ENCODE measurements at places on chromosomes 2 and 18. TPM values are rescaled to one million over a fixed set of nuclear protein-coding genes. Genes with fewer than 3 reads are reported as not detected.

The SERPINB12 gene
- polyA plus RNA-seq, result 0.10 TPM

The LOXHD1 gene
- 0.72 TPM for polyA plus RNA-seq

The CREG2 gene
- 0.85 TPM for polyA plus RNA-seq

The CYP27A1 gene
- polyA plus RNA-seq, result 59.3 TPM

The PGAP1 gene
- polyA plus RNA-seq, result 28.7 TPM

The ARHGEF33 gene
- polyA plus RNA-seq, result 2.2 TPM

The RNF181 gene
- polyA plus RNA-seq, result 144 TPM

The BOLL gene
- polyA plus RNA-seq, result not detected

The MCM6 gene
- polyA plus RNA-seq, result 76.7 TPM

The ZNF521 gene
- 42.2 TPM for polyA plus RNA-seq

The SP3 gene
- 119 TPM for polyA plus RNA-seq

The WBP1 gene
- 96.6 TPM for polyA plus RNA-seq

The GPR45 gene
- 0.12 TPM for polyA plus RNA-seq

The CPSF3 gene
- 62.7 TPM for polyA plus RNA-seq

The CPO gene
- 1.3 TPM for polyA plus RNA-seq

The ROCK1 gene
- 73.7 TPM for polyA plus RNA-seq

The IL1RL1 gene
- polyA plus RNA-seq, result 1.8 TPM

The GALNT3 gene
- polyA plus RNA-seq, result 16.9 TPM

The SLC40A1 gene
- polyA plus RNA-seq, result 137 TPM

The IL36RN gene
- not detected for polyA plus RNA-seq

The CRACDL gene
- polyA plus RNA-seq, result 2.4 TPM

The HK2 gene
- polyA plus RNA-seq, result 11.6 TPM

The DPP4 gene
- 139 TPM for polyA plus RNA-seq

The STPG4 gene
- not detected for polyA plus RNA-seq

The HOXD12 gene
- 0.42 TPM for polyA plus RNA-seq

The CTLA4 gene
- not detected for polyA plus RNA-seq

The KHK gene
- polyA plus RNA-seq, result 54.9 TPM

The SCYGR7 gene
- polyA plus RNA-seq, result not detected

The CRIM1 gene
- polyA plus RNA-seq, result 95.7 TPM

The EHD3 gene
- polyA plus RNA-seq, result 33.3 TPM

The CD207 gene
- polyA plus RNA-seq, result 0.07 TPM

The EFHD1 gene
- 55.8 TPM for polyA plus RNA-seq

The SLC4A5 gene
- 1.4 TPM for polyA plus RNA-seq

The MC4R gene
- 0.24 TPM for polyA plus RNA-seq

The NR4A2 gene
- 0.35 TPM for polyA plus RNA-seq

The ACVR1C gene
- 0.26 TPM for polyA plus RNA-seq

The LCT gene
- 0.03 TPM for polyA plus RNA-seq

The ATOH8 gene
- polyA plus RNA-seq, result 11.2 TPM

The KCNJ3 gene
- polyA plus RNA-seq, result 9.5 TPM

The TMEM17 gene
- 7.1 TPM for polyA plus RNA-seq

The PNPT1 gene
- polyA plus RNA-seq, result 26.6 TPM

The KCNE4 gene
- polyA plus RNA-seq, result 15.7 TPM

The GORASP2 gene
- 92.4 TPM for polyA plus RNA-seq

The RBM43 gene
- 16.3 TPM for polyA plus RNA-seq

The C2orf66 gene
- 0.31 TPM for polyA plus RNA-seq

The CAMKMT gene
- polyA plus RNA-seq, result 16.7 TPM

The PPP1R7 gene
- 86.1 TPM for polyA plus RNA-seq

The TCF4 gene
- 81.1 TPM for polyA plus RNA-seq

The CELF4 gene
- polyA plus RNA-seq, result 2.3 TPM

The FASTKD1 gene
- polyA plus RNA-seq, result 31.6 TPM

The OR6B2 gene
- polyA plus RNA-seq, result not detected

All from right renal cortex interstitium (tissue), 3 donors.